ENCODE measurements at places on chromosomes 1 and 21.

GRCh38 chr1:165387505-165387904, 31.0 kb upstream of the LMX1A start:
- no peak for DNase-seq

DNA sequence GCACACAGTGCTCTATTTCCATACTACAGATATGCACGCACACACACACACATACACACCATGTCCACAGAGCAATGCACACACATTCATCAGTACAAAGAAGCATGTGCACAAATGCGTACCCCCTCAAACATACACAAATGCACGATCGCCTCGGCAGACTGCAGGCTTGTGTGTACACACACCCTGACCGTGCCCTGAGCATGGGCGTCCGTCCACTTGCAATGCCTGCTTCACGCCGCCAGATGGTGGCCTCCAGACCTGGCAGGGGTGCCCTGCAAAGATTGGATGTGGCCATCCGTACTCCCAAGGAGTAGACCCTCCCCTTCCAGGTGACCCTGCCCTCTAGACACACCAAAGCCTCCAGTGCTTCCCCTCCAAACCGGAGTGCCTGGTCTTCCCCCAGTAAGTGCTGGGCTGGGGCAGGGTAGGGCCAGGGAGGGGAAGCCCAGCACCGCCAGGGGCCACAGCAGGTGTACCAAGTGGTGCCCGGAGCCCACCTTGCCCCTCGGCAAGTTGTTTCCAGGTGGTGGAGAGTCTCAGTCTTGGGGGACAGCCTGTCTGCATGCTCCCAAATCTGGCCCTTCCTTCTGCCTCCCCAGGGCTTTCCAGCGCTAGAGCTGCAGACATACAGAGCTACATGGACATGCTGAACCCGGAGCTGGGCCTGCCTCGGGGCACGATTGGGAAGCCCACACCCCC, 20.6 kb downstream of the ESPN start:
- no peak for DNase-seq

DNA sequence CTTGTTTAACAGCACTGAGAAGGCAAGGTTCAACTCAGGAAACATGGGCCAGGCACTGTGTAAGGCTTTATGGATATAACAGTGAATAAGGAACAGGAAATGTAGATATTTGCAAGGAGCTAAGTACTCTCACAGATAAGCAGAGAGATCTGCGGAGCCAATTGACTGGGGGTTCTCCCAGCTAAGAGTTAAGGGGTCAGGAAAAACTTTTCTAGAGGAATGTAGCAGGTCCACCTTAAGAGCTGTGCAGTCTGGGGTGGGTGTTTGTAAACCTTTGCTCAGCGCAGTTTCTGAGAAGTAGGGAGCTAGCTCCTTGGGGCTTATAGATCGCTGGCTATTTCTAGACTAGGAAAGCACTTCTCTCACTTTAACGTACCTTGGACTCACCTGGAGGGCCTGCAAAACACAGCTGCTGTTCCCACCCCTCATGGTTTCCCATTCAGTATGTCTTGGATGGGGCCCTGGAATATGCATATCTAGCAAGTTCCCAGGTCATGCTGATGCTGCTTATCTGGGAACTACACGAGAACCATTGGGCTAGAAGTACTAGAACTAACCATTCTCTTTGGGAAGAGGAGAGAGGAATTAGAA, 51.7 kb downstream of the TLCD4 start:
- no peak for DNase-seq

DNA sequence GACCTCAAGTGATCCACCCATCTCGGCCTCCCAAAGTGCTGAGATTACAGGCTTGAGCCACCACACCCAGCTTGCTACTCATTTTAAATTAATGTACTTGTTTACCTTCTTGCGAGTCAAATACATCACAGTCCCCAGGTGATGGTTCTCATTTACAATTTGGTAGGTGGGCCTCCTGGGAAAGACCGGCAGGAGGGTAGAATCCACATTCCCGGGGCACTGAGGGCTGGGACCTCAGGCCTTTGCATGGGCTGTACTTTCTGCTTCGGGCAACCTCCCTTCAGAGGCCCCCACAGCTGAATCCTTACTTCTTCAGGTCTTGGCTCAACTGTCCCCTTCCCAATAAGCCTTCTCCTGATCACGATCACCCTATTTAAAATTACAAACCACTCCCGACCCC, 165.5 kb downstream of the KAZN start:
- no peak for DNase-seq

DNA sequence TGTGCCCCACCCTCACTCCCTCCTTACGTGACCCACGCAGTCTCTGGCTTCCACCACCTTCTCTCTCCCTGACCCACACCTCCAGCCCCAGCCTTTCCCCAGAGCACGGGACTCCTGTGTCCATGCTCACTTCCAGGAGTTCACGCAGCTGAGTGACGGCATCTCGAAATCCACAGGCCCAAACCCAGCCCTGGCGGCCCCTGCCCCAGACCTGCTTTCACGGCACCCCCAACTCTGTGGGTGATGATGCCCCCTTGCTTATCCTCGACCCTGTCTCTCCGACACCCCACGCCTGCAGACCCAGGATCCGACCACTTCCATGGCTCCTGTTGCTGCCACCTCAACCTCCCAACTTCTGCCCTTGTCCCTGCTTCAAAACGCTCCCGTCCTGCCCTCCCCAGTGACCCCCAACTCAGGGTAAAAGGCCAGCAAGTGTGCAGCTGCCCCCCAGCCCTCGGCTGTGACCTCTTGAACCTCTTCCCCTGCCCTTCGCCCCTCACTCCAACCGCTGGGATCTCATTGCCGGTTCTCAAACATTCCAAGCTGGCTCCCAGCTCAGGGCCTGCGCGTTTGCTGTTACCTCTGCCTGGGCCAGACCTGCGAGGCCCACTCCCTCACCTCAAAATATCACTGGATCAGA, 30.4 kb upstream of the LAPTM5 start:
- DNase-seq, result no peak

DNA sequence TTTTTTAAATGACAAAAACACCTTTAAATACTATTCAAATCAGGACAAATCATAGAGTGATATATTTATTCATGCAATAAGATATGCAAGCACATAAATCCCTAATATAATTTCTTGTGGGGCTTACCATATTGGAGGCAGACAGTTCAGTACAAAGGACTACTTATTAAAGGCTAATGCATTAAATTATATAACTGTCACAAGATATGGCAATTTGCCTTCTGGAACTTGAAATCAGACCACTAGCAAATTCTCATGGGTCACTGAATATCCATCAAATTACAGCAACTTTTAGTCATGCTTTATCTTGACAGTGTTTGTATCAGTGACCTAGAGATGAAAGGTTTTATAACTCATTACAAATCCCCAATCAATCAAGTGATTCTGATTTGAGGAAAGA, 54.1 kb upstream of the NCAM2 start:
- DNase-seq, result no peak

DNA sequence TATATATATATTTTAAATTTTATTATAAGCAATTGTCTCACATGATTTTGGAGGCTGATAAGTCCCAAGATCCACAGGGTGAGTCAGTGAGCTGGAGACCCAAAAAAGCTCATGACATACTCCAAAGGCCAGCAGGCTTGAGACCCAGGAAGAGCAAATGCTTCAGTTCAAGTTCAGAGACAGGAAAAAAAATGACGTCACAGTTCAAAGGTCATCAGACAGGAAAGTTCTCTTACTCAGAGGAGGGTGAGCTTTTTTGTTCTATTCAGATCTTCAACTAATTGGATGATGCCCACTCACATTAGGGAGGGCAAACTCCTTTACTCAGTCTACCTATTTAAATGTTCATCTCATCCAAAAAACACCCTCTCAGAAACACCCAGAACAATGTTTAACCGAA, 18.2 kb downstream of the RXRG start:
- no peak for DNase-seq

GRCh38 chr1:163046071-163046470, 23.1 kb upstream of the RGS4 start:
- DNase-seq, result no peak

GRCh38 chr1:163170975-163171676, 31.6 kb downstream of the RGS5 start:
- no peak for DNase-seq

DNA sequence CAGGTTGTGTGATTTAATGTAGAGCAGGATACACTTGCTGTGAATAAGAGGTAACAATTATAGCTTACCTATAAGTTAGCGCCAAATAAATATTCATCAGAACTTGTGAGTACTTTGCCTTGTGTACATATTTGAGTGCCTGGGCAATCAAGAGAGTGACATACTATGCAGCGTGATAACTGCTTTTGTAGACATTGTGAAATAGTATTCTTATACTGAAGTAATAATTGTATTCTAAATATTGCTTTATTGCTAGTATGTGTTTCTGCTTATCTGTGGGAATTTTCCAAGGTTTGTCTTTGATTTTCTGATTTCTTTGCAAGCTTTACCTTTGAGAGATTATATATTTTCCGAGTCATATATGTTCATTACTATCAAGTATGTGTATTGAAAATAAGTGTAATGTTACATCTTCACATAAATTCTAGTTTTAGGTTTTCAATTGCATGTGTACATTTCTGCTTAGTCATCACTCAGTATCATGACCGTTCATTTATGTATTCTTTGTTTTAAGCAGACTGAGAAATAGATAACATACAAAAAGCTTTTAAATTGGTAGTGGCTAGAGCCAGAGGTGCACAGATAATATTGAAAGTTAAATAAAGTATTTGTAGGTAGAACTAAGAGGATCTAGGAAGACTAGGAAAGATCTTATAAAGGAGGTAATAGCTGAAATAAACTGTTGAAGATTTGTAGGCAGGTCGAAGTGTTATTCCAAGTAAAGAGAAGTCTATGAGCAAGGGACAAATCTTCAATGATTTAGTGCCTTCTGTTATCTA, 19.5 kb downstream of the USP25 start:
- no peak for DNase-seq

DNA sequence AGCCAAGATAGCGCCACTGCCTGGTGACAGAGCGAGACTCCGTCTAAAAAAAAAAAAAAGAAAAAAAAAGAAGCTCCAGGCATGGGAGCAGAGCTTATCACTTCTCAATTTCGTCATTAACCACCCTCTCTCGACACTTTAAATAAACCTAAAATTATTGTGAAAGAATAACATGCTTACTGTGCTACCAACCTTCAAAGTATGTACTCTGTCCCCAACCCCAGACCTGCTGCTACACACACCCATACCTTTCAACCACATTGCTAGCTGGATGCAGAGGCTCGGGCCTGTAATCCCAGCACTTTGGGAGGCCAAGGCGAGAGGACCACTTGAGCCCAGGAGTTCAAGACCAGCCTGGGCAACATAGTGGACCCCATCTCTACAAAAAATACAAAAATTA, 38.7 kb downstream of the GNPAT start:
- DNase-seq, result no peak

- no peak for DNase-seq
Observed at GRCh38 chr1:235073331-235073967, 55.2 kb downstream of the TOMM20 start.

DNA sequence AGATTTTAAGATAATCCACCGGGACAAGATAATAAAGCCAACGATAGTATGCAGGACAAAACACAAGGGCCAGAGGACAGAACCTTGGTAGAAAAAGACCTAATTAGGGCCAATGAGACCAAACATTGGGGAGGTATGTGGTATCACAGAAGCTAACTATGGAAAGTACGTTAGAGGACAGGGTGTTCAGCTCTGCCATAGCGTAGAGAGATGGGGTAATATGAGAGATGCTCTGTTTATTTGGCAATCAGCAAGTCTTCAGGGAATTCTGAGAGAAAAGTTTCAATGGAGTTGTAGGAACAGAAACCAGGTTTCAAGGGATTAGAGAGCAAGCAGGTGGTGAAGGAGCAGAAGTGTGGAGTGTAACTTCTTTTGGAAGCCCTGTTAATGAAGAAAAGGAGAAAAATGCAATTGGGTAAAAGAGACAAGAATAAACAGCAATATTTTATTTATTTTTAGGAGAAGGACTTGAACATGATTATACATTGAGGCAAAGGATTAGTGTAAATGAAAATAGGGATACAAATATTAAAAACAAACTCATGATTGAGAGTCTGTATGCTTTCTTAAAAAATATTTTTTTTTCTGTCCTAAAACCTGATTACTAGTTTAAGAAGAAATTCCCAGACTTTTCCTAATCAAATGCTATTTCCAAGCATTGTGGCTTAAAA, 24.0 kb downstream of the EEIG2 start:
- DNase-seq, result no peak

- DNase-seq, result no peak
Observed at GRCh38 chr21:26448751-26449150, 124.3 kb downstream of the CYYR1 start.

DNA sequence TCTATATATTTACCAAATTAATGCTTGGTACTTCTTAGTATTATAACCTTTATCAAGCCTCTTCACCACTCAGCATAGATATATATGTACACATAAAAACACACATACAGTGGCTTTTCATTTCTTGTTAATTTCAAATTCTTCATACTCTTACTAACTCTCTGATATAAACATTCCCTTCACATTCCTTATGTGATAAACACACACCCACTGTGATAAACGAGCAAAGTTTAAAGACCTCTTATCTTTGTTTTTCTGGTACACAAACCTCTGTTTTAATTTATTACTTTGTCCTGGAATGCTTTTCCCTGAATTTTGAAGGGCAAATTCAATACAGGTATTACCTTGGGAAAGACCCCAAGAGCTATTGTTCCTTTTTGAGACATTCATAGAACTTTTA, 379.1 kb upstream of the TMPRSS15 start:
- DNase-seq, result no peak

DNA sequence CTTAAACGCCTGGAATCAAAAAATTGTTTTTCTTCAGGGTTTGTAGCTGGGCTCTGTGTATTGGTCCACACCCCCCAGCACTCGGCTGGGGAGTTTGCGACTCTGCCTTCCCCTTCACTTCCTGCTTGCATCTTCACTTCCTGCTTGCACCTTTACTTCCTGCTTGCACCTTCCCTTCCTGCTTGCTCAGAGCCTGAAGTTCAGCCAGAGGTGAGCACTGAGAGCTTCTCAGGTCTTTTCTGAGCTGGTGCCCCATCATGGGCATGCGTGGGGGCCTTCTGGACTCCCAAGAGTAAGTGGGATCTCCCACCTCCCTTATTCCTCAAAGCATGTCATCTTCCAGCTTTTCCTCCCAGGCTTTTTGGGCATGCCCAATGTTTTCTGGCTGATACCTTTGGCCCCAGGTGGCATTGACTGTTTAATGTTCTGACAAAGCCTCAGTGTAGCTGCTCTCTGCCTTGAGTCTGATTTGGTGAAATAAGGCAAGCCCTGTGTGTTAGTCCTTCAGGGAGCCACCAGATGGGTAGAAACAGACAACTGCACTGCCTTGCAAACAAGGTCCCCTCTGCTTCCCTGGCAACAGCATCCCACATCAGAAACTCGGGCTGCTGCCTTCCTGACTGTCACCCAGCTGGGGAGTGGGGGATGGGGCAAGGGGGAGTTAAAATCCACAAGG, 3.5 kb downstream of the KRTAP10-2 start:
- DNase-seq, result no peak

DNA sequence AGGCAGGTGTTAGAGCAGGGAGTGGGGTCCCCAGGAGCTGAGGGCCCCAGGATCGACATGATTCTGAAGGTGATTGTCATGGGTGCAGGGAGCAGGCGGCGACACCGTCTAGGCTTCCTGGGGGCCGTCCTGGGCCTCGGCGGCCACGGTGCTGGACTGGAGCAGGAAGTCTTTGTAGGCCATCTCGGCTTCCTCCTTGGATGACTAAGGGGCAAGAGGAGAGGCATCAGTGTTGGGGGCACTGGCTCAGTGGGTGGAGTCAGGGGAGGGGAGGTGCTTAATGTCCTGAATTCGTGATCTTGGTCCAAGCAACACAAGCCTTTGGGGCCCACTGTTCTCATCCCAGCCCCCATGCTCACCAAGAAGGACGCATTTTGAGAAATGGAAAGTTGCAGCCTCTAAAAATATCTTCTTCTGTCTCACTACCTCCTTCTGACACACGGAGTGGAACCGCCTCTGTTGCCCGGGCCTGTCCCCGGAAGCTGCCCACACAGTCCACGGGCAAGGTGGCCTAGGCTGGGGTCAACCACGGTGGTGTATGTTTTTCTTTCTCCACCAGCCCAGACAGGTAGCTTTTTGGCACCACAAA, 8.6 kb upstream of the FCMR start:
- peak; percentile 63 for DNase-seq
